ENCODE measurements at places on chromosomes 4 and X.

GRCh38 chrX:106378616-106379015, 210.5 kb downstream of the PWWP3B start:
- no peak for DNase-seq

- peak; percentile 80 for DNase-seq
Observed at GRCh38 chr4:94577136-94577535, 125.4 kb downstream of the PDLIM5 start.

DNA sequence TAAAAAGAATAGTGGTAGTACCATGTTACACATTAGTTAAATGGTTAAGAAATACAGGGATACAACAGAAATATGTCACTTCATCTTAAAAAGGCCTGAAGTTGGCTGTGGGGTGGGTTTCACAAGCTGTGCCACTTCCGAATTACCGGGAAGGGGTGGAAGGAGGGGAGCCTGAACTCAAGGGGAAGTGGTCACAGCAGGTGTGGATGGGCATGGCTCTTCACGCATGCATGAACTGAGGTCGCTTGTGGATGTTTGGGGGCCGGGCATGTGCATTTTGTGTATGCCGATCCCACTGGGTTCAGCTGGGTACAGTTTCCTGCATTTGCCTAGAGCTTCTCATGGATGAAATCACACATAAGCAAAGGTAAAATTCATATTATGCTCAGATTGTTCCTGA, 64.9 kb downstream of the CLCN4 start:
- no peak for DNase-seq

- no peak for DNase-seq
Observed at GRCh38 chr4:73603854-73604584, 16.2 kb downstream of the RASSF6 start.

GRCh38 chr4:104344342-104344980, 150.2 kb downstream of the CXXC4 start:
- no peak for DNase-seq

- no peak for DNase-seq
Observed at GRCh38 chrX:139093201-139093600, 381.7 kb upstream of the FGF13 start.
